GM12878 (cell line): ENCODE measurements at places on chromosomes 2 and 18. TPM values are rescaled to one million over a fixed set of nuclear protein-coding genes. Genes with fewer than 3 reads are reported as not detected.

DNA sequence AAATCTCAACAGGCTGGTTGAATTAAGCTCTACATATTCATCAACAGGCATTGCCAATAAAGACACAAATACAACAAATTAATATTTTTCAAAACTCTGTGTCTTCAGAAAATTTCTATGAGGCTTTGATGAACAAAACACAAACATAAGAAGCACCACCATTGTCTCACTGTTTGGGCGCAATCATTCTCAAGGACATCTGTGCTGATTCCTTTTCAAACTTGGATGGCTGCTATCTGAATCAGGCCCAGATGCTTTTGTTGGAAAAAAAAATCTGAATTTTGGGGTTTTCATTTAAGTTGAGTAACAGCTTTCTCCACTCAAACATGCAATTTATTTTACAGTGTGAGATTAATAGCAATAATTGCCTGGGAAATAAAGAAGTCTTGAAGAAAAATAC is 173.8 kb downstream of the NRXN1 start:
- no peak for DNase-seq

DNA sequence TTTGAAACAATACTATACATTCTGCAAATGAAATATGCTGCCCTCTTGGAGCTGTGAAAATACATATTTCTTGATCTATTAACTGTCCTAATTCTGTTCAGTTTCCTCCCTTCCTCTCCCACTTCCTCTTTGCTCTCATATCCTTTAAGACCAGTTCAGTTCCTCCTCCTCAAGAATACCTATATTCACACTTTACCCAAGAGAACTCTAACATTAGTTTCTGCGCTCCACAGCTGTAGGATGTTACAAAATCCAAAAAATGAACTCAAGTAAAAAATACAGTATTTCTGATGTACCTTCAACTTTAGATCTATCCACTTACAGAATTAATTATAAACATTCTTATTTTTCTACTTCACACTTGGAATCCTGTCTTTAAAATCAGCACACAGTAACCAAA is 5.4 kb downstream of the ITSN2 start:
- DNase-seq = no peak

DNA sequence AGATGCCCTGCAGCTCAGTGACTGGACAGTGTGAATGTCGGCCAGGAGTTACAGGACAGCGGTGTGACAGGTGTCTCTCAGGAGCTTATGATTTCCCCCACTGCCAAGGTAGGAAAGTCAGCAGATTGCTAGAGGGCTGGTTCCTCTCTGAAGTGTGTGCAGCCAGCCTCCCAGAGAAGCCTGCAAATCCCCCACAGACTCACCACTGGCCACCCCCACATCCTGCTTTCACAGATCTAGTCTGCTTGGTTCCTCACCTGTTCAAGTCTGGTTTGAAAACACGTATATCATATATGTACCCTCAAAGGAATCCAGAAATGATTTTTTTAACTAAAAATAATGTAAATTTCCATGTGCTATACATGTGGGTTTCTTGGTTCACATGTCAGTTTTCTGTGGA is 121.1 kb downstream of the LAMA3 start:
- no peak for DNase-seq

GRCh38 chr2:101754618-101755017 is 57.1 kb downstream of the MAP4K4 start:
- DNase-seq = no peak

DNA sequence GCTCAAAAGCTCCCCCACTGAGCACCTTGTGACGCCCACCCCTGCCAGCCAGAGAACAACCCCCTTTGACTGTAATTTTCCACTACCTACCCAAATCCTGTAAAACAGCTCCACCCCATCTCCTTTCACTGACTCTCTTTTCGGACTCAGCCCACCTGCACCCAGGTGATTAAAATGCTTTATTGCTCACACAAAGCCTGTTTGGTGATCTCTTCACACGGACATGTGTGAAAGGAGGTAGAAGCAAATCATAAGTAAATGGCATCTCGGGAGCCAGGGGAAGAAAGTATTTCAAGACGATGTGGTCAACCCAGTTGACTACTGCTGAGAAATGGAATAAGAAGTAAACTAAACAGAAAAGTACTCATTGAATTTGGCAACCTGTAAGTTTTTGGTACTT is 11.2 kb upstream of the NCKAP1 start:
- DNase-seq = no peak

GRCh38 chr2:64686283-64686956 is 32.7 kb upstream of the SERTAD2 start:
- no peak for DNase-seq

GRCh38 chr2:234102112-234102511 is 51.6 kb downstream of the SPP2 start:
- DNase-seq = no peak

- DNase-seq = no peak
Observed at GRCh38 chr2:235675678-235676535, 182.1 kb downstream of the AGAP1 start.

DNA sequence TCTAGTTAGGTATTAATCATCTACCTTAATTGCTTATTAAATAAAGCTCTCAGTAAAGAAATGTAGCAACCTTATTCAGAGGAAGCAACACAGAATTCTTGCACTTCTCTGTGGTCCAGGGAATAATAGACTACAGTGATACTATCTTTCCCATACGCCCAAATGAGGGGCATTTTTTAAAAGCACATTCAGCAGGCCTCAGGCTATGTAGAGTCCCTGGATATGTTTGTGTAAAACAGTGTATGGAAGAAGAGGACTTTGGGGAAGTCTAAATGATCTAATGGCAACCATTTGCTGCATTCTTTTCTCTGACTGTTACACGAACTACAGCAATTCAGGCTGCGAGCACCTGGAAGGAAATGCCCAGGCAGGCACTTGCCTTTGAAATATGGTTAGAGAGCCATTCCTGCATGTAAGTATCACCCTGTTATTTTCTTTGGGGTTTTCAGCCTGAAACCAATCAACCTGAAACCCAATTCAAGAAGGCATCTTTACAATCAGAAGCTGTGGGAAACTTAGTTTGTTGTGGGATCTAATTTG is 1814.7 kb upstream of the CELF4 start:
- DNase-seq = no peak

DNA sequence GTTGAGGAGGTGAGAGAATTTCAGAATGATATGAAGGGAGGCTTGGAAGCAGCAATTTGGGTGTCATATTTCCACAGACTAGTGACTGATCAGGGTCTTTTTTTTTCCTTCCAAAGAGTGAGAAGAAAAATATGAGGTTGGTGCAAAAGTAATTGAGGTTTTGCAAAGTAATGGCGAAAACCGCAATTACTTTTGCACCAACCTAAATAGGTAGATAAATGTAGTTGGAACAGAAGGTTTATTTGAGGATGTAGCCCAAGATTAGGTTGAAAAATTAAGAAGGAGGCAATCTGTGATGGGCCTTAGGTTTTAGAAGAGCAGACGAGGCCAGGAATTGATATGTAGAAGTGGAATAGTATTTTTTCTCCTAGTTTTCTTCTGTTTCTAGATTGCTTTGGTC is 7.8 kb upstream of the LTBP1 start:
- no peak for DNase-seq

DNA sequence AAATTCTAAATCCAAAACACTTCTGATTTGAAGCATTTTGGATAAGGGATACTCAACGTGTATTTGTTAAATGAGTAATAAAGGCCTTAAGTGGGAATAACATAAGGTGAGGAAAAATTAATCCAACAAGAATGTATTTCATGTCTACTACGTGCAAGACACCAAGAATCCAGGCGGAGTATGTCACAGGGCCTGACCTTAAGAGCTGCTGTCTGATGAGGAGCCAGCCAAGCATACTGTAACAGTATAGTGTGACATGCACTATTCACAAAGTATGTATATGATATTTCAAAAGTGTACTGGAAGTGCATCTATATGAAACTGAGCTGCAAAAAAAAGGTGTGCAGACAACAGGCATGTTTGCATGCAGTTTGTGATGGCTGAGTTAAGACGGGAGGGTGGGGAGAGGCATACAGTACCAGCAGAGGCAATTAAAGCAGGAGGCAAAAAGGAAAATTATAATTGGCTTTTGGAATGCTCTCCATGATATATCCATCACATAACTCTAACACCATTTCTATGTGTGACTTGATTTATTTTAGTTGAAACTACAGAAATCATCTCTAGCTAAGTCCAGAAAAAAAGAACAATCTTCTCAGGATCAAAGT is 18.2 kb downstream of the IWS1 start:
- DNase-seq = no peak

DNA sequence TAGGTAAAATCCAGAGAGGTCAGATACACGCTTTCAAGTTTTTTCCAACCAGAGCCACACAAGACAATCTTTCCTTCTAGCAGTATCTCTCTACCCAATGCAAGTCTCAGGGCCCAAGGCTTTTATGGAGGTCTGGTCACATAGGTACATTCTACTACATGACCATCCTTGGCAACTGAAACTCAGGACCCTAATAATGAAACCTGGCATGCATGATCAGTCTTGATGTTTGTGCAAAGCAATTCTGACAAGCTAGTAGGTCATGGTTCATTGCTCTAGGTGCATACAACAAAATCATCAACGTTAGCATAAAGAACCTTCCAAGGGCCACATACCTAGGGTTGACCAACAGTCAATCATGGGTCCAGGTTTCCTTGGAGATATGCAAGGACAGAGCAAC is 33.2 kb upstream of the CCDC88A start:
- DNase-seq = no peak

GRCh38 chr2:237072067-237072931 is 13.4 kb upstream of the COPS8 start:
- DNase-seq = no peak

- DNase-seq = no peak
Observed at GRCh38 chr2:200336980-200337615, 30.6 kb downstream of the SPATS2L start.

- no peak for DNase-seq
Observed at GRCh38 chr18:49707599-49707998, 105.7 kb downstream of the ACAA2 start.

- no peak for DNase-seq
Observed at GRCh38 chr2:240954436-240955305, 43.7 kb upstream of the SNED1 start.

DNA sequence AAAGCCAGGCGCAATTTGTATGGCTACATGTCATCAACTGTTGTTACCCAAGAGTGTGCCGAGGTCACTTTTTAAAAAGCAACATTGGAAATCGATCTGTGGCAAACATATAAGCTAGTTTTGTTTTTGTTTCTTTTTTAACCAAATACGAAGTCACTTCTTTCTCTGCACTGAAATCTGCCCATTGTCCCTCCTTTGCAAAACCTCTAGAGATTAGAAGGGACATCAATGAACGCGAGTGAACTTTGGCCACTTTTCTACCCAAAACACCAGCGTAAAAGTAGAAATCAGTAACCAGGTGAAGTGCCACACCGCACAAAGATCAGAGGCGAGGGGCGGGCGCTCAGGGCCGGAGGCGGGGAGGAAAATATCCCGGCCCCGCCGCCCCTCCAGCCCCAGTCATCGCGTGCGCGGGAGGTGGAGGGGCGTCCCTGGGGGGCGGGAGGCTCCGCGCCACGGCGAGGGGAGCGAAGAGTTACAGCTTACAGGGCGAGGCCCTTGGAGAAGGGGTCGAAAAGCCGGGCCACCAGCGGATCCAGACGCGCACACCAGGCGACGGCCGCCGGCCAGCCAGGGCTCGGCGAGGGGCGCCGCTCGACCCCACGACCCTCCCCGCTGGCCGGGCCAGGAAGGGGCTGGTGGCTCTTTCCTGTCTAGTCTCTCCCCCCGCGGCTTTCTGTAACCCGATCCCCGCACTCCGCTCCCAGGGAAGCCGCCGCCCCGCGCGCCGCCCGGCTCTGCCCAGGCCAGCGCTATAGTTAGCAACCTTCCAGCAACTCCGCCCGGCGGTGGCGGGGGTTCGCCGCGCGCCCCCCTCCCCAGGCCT is 993 bp downstream of the RBMS1 start:
- DNase-seq = no peak

GRCh38 chr2:26632624-26633185 is 8.5 kb downstream of the CIB4 start:
- no peak for DNase-seq

GRCh38 chr2:152453129-152453911 is 118.3 kb downstream of the FMNL2 start:
- no peak for DNase-seq

DNA sequence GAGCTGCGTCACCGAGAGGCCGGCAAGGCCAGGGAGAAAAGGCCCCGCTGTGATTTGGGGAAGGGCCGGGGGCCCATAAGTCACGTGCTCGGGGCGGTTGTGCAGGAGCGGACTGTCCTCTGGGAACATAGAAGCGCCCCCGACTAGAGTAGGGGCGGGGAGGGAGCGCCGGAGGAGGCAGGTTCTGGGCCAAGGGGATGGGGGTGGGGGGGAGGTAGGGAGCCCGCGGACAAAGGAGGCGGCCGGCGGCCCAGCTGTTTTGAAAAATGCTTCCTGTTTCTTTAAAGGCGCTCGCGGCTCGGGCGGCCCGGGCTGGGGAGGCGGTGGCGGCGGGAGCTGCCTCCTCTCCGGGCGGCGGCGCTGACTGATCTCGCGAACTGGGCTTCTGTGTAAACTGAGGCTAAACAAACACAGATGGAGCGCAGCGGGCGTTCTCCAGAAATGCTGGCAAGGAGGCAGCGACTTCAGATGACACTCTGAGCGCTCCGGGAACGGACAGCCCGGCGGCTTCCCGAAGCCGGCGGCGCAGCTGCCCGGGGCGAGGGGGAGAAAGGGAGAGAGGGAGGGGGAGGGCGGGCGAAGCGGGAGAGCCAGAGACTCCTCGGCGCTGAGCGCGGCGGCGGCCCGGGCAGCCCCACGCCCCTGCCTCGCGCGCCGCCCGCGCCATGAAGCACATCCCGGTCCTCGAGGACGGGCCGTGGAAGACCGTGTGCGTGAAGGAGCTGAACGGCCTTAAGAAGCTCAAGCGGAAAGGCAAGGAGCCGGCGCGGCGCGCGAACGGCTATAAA is at the start of gene ATOH8:
TSS of gene ATOH8 (plus strand) at position 467 of the 788 bp plus-strand sequence. CDS start at position 666, 199 bp downstream.
- no peak for DNase-seq

RGPD3 gene
- 0.08 and 0.21 TPM in 2 replicates for total RNA-seq

M1AP gene
- not detected in 2 replicates for total RNA-seq

VWA3B gene
- total RNA-seq = not detected in 2 replicates

CCBE1 gene
- 0.08 and 0.49 TPM in 2 replicates for total RNA-seq

NYAP2 gene
- total RNA-seq = not detected in 2 replicates

LAMA1 gene
- total RNA-seq = 0.13 TPM in 2 replicates

SLC5A6 gene
- 52.8 and 58.5 TPM in 2 replicates for total RNA-seq

LHCGR gene
- total RNA-seq = 0.11 TPM in 1 of 2 replicates, not detected in the other

LIMS3 gene
- 0.61 and 0.69 TPM in 2 replicates for total RNA-seq

LOXL3 gene
- total RNA-seq = 25.1 and 29.0 TPM in 2 replicates

CROCC2 gene
- total RNA-seq = not detected in 2 replicates

ZNF236 gene
- 14.4 and 15.0 TPM in 2 replicates for total RNA-seq

IL36B gene
- total RNA-seq = not detected in 2 replicates

TDRD15 gene
- not detected in 2 replicates for total RNA-seq

CDH2 gene
- 0.18 and 0.19 TPM in 2 replicates for total RNA-seq

SAG gene
- total RNA-seq = 0.69 TPM in 1 of 2 replicates, not detected in the other

RPRM gene
- total RNA-seq = not detected in 2 replicates

STPG4 gene
- not detected in 2 replicates for total RNA-seq
